ENCODE measurements at places on chromosomes 2 and 18. TPM values are rescaled to one million over a fixed set of nuclear protein-coding genes. Genes with fewer than 3 reads are reported as not detected.

DNA sequence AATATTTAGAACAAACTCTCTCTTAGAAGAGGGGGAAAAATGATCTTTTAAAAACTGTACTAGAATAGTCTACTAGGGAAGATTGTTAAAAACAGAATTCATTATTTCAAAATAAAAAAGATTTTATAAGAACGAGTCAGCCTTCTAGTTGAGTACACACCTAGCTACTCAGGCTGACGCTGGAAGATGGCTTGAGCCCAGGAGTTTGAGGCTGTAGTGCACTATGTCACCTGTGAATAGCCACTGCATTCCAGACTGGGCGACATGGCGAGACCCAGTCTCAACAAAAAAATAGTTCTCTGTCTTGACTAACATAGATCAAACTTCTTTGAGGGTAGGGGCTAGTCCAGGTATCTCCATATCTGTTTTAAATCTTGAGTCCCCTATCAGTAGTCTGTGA is 33.9 kb downstream of the ERLEC1 start:
- peaks cover 7% of the 10 kb centered on the region for H3K36me3 ChIP-seq
- DNase-seq, result no peak
- H3K4me3 ChIP-seq, result no peak overlapping the region
- H3K4me1 ChIP-seq, result no peaks in the 10 kb centered on the region

GRCh38 chr18:22933966-22934423 is 867 bp downstream of the RBBP8 start:
- H3K4me1 ChIP-seq, result peaks cover 15% of the 10 kb centered on the region
- no peaks in the 10 kb centered on the region for H3K36me3 ChIP-seq
- no peaks in the 10 kb centered on the region for H3K27me3 ChIP-seq
- peak overlapping the region; percentile 99 for H3K27ac ChIP-seq
- peak overlapping the region; percentile 92 for H3K4me3 ChIP-seq
- DNase-seq, result no peak

Gene TMEM182
- polyA plus RNA-seq, result 7.3 TPM

Gene REG3G
- polyA plus RNA-seq, result not detected

- DNase-seq, result no peak
- no peak overlapping the region for H3K27ac ChIP-seq
- H3K36me3 ChIP-seq, result no peaks in the 10 kb centered on the region
- no peaks in the 10 kb centered on the region for H3K27me3 ChIP-seq
- H3K4me3 ChIP-seq, result no peak overlapping the region
These were observed 55.8 kb upstream of the SLC35F5 start for GRCh38 chr2:113812204-113812603.

Gene SPC25
- polyA plus RNA-seq, result not detected

DNA sequence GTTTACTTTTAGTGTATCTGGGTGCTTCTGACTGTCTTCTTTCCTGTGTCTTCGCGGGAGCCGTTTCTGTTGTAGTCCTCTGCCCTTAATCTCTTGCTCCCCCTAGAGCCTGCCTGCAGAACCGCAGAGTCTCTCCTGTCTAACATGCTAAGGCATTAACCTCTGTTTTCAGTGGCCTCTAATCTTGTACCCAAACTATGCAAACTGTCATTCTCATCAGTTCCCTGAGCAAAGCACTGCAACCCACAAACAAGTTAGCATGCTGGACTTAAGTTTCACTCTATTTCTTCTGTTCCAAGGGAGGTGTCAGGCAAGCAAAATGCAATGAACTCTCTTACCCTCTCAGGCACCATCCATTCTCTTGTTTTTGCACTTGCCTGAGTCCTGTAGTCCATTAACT is 138.4 kb downstream of the OTX1 start:
- H3K4me3 ChIP-seq, result no peak overlapping the region
- no peak for DNase-seq
- H3K36me3 ChIP-seq, result peaks cover 45% of the 10 kb centered on the region

Gene BOLL
- not detected for polyA plus RNA-seq

DNA sequence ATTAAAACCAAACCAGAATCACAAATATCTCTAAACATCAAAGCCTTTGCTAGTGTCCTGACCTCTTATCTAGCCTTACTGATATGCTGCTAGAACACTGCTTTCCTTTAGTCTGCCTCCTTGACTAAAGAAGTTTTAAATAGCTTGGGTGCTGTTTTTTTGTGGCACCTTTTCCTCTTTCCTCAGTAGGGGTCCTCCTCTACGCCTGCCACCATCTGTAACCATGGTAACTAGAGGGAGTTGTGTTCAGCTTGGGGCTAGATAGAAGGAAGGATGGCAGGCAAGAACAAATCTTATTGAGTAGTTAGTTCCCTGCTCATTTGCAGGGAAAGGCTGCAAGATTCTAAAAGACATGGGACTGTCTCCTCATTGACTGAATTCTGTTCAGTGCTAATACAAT is 86.0 kb downstream of the TAF4B start:
- H3K27me3 ChIP-seq, result no peaks in the 10 kb centered on the region
- H3K4me3 ChIP-seq, result no peak overlapping the region
- H3K4me1 ChIP-seq, result no peaks in the 10 kb centered on the region
- DNase-seq, result no peak
- H3K27ac ChIP-seq, result no peak overlapping the region

DNA sequence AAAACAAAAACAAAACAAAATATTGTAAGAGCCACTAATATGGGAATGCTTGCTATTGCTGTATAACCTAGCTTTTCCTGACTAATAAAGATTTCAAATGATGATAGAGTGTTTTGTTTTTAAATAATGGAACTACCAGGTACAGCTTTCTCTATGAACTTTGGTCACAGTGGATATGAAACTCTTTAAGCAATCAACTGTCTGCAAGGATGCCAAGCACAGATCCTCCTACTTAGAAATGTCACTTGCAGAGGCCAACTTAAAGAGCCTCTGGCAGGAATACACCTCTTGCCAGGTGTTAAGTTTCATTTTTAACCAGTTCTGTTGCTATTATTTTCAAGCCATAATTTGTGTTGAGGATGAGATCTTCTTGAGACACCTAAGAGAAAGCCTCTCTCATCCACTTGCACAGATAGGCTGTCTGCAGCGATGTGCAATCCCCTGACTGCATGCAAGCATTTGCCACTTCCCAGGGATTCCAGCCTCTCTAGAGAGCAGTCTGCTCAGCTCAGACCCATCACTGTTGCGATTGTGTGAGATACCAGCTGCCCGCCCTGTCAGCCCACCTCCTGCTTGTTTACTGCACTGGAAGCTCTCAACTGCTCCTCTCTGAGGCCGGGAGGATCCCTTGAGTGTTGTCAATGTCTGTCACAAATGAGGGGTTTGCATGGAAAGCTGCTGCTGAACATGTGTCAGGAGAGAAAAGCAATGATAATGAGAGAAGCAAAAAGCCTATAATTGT is 86.1 kb upstream of the SCG2 start:
- H3K27ac ChIP-seq, result no peak overlapping the region
- no peaks in the 10 kb centered on the region for H3K4me1 ChIP-seq
- no peak for DNase-seq
- H3K36me3 ChIP-seq, result no peaks in the 10 kb centered on the region

DNA sequence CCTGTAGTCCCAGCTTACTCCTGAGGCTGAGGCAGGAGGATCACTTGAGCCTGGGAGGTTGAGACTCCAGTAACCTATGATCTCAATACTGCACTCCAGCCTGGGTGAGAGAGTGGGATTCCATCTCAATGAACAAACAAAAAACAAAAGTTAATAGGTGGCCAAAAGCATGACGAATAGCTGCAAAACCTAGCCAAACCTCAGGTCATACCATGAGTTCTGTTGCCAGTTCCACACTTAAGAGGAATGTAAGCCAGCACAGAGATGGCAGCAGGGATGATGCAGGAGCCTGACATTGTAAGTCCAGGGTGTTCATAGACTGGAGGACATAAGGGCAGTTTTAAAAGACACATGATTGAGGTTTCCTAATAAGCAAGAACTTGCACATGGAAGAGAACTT is 55.3 kb upstream of the RMDN2 start:
- no peaks in the 10 kb centered on the region for H3K36me3 ChIP-seq
- H3K4me3 ChIP-seq, result no peak overlapping the region
- H3K27ac ChIP-seq, result no peak overlapping the region
- peaks cover 21% of the 10 kb centered on the region for H3K27me3 ChIP-seq
- DNase-seq, result no peak
- H3K4me1 ChIP-seq, result peaks cover 5% of the 10 kb centered on the region

DNA sequence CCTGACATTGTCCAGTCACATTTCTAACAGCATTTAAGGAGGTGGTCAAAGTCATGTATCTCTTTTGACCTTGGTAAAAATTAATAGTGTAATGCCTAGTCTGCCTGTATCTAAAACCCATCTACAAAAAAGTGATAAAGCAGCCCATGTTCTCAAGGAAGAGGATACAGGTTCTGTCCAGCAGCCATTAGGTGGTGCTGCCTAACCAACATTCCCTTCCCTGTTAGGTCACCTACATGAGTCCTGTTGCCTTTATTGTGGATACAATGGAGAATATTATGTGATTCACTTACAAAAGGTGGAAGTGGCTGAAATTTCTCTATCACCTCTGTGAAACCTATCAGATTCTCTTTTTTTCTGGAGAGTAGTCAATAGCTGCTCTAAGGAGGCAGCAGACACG is 52.5 kb downstream of the AQP4 start:
- no peak overlapping the region for H3K4me3 ChIP-seq
- no peak overlapping the region for H3K27ac ChIP-seq
- peaks cover under 1% of the 10 kb centered on the region for H3K36me3 ChIP-seq
- peaks cover 5% of the 10 kb centered on the region for H3K27me3 ChIP-seq
- no peak for DNase-seq
- H3K4me1 ChIP-seq, result no peaks in the 10 kb centered on the region

DNA sequence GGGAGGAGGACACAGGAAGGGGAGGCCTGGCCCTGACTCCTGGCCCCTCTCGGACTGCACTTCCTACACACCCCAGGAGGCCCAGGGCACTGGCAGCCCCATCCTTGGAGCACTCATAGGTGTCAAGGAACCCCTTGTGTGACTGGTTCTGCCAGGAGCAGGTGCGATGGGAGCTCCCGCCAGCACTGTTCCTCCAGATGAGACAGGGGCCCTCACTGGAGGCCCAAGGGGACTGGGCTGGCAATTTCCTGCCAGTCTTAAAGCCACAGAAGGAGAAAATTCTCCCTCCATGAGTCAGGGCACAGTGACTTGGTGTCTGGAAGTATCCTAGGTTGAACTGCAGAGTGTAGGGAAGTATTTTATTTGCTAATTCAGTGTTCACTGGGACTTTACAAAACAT is 42.8 kb upstream of the MAL start:
- H3K27me3 ChIP-seq, result peaks cover 36% of the 10 kb centered on the region
- no peaks in the 10 kb centered on the region for H3K4me1 ChIP-seq
- H3K36me3 ChIP-seq, result no peaks in the 10 kb centered on the region
- no peak overlapping the region for H3K4me3 ChIP-seq
- DNase-seq, result no peak

- H3K4me1 ChIP-seq, result peaks cover 4% of the 10 kb centered on the region
- H3K27me3 ChIP-seq, result no peaks in the 10 kb centered on the region
- H3K27ac ChIP-seq, result no peak overlapping the region
- no peaks in the 10 kb centered on the region for H3K36me3 ChIP-seq
- H3K4me3 ChIP-seq, result no peak overlapping the region
These were observed 427.3 kb upstream of the HS6ST1 start for GRCh38 chr2:128745946-128746345.

DNA sequence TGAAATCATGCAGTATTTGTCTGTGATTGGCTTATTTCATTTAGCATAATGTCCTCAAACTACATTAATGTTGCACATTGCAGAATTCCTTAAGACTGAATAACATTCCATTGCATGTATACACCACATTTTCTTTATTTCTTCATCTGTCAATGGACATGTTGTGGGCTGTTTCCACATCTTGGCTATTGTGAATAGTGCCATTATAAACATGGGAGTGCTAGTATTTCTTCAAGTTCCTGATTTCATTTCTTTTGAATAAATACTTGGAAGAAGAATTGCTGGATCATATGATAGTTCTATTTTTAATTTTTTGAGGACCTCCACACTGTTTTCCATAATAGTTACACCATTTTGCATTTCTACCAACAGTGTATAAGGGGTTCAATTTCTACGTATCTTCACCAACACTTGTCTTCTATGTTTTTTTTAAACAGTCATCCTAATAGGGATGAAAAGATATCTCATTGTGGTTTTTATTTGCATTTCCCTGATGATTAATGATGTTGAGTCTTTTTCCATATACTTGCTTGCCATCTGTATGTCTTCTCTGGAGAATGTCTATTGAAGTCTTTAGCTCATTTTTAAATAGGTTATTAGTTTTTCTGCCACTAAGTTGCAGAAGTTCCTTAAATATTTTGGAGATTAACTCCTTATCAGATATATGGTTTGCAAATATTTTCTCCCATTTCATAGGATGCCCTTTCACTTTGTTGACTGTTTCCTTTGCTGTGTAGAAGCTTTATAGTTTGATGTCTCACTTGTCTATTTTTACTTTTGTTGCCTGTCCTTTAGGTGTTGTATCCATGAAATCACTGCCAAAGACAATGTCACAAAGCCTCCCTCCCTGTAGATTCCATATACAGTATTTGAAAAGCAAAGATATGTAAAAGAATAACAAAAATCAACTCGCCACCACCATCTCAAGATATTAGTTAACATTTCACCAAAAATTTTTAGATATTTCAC is 14.6 kb downstream of the FBXO11 start:
- peaks cover 74% of the 10 kb centered on the region for H3K4me1 ChIP-seq
- DNase-seq, result no peak
- H3K36me3 ChIP-seq, result no peaks in the 10 kb centered on the region
- H3K27ac ChIP-seq, result peak overlapping the region; percentile 59
- peak overlapping the region; percentile 47 for H3K4me3 ChIP-seq
- no peaks in the 10 kb centered on the region for H3K27me3 ChIP-seq

- H3K27ac ChIP-seq, result no peak overlapping the region
- H3K4me1 ChIP-seq, result peaks cover 9% of the 10 kb centered on the region
- H3K27me3 ChIP-seq, result no peaks in the 10 kb centered on the region
- H3K36me3 ChIP-seq, result no peaks in the 10 kb centered on the region
- DNase-seq, result no peak
- no peak overlapping the region for H3K4me3 ChIP-seq
These were observed 53.6 kb upstream of the ATP8B1 start for GRCh38 chr18:57856557-57857280.

DNA sequence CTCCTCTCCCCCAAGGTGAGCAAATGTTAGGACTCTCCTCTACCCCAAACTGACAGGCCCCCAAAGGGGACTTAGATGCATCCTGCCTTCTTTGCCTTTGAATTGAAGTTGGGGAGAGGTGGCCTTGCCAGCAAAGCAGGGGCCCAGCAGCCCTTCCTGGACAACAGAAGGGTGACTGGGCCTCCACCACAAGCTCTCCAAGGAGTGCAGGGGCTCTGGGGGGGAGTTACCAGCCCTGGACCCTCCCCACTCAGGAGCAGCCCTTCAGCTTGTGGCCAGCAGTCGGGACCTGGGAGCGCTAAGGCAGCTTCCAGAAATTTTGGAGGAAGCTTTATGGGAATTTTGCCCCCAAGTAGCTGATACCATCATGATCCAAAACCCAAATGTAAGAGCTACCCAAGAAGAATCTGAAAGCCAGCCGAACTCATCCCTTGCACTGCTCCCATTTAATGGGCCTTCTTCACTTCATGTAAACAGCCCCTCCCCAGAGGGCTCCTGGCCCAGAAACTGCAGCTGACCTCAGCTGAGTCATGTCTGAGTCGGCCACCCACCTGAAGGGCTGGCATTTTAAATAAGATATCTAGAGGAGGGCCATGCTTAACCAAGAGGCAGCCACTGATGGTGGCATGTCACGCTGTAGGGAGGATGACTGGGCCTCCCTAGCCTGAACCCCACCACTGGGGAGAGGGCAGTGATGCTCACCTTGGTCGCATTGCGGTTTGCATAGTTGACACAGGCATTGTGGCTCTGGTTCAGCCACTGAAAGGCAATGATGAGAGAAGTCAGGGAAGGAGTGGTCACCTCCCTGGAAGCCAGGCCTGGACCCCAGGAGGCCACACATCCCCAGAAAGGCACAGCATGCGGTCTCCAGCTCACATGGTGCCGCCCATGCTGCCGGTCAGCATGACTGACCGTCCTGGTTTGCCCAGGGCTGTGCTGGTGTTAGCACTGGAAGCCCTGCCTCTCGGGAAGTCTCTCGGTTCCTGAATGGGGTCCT is 71.5 kb downstream of the SFXN5 start:
- H3K27ac ChIP-seq, result no peak overlapping the region
- no peak for DNase-seq
- no peaks in the 10 kb centered on the region for H3K36me3 ChIP-seq
- H3K4me3 ChIP-seq, result no peak overlapping the region

Measured in naive B cell (primary cell).